ENCODE measurements at places on chromosomes 4 and X.

- peak; percentile 67 for DNase-seq
Measured at GRCh38 chr4:34720571-34720970, 1523.7 kb downstream of the ARAP2 start.

- DNase-seq: no peak
Measured at GRCh38 chr4:176635372-176636261, 157.1 kb downstream of the VEGFC start.

GRCh38 chrX:70049925-70050324 lies at the start of gene AWAT2:
TSS of gene AWAT2 (minus strand) at chrX:70049938. CDS start at chrX:70049932, 6 bp downstream.
- no peak for DNase-seq

- no peak for DNase-seq
Measured at GRCh38 chr4:43337707-43338106, 445.2 kb downstream of the GRXCR1 start.

- DNase-seq: no peak
Measured at GRCh38 chr4:6875431-6875831, 34.2 kb upstream of the TBC1D14 start.

DNA sequence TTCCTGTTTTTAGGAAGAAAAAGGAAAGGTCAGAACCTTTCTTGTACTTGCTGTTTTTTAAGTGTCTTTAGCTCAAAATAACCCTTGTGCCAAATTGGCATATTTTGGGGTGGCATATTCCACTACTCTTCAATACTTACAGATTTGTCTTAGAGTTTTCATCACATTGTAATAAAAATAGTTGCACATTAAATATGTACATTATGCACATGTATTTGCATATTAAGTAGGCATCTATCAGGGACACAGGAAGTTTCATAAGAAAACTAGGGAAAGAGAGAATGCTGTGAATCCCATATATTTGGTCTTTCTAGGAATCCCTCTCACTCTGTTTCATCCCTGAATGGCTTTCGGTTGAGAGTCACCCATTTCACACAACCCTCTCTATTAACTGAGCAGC lies 139.6 kb downstream of the LARP7 start:
- no peak for DNase-seq

- peak; percentile 46 for DNase-seq
Measured at GRCh38 chrX:38754102-38754790, 47.0 kb upstream of the MID1IP1 start.
